Right kidney (tissue), 9 donors: ENCODE measurements at places on chromosomes 6 and 20.

DNA sequence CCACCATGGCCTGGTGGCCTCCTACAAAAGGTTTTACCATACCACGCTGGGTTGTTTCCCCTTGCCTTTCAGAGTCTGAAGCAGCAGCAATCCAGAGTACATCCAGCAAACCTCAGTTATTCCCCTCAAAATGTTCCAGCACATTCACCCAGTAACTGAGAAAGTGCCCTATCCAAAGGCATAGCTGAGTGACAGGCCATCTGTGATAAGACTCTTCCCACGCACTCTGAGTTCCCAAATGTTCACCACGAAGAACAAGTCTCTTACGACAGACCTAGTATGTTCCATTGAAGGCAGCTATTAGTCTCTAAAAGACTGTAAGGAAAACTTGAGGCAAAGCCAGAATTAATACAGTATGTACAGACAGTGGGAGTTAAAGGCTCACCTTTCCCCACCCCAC is 31.6 kb upstream of the C20orf144 start:
- DNase-seq, result no peak

- DNase-seq, result no peak
These were observed at the start of gene OOEP for GRCh38 chr6:73369563-73369962. Gene OOEP (minus strand): TSS chr6:73369897. CDS start chr6:73369792, 105 bp downstream.

DNA sequence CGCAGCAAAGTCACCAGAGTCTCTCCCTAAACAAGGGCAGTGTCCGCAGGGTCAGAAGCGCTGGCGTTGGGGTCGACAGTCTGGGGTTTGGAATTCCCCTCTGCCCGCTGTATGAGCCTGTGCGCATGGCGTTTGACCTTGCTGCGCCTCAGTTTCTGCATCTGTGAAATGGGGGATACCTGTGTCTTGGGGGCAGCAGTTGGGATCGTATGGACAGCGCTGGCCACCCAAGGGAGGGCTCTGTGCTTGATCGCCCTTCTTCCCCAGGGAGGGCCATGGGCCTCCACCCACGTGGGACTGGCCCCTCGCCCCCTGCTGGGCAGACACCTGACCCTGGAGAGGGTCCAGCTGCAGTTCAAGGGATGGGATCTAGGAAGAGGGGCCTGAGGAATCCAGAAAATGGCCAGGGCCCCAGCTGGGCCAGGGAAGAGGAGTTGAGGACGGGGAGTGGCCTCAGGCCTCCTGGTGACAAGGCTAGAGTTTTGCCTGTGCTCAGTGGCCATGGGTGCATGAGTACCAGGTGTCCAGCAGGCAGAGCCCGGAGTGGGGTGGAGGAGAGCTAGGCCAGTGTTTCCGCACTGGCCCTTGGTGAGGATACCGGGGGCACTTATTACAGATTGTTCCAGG is 26.4 kb upstream of the PHACTR3 start:
- no peak for DNase-seq

- DNase-seq, result peak; percentile 66
These were observed 57.2 kb upstream of the ARHGAP18 start for GRCh38 chr6:129766959-129767728.

- DNase-seq, result no peak
These were observed 117.1 kb downstream of the SYNDIG1 start for GRCh38 chr20:24586523-24586840.

DNA sequence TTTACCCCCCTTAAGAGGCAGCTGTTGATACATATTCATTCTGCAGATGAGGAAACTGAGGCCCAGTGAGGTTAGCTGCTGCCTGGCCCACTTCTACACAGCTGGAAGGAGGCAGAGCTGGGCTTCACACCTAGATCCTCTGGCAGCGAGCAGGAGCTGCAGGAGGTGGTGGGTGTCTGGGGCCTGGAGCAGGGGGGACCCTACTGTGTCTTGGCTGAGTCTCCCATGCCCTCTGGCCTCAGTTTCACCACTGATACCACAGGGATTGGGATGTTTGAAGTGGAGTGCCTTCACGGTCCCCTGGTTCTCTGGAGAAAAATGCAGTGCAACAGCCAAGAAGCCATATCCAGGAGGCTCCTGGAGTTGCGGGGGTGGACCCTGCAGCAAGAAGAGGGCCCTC is 8.2 kb upstream of the BPIFA2 start:
- no peak for DNase-seq

GRCh38 chr6:78157606-78158005 is 504.8 kb downstream of the MEI4 start:
- DNase-seq, result no peak

GRCh38 chr6:4637691-4638433 is 138.3 kb upstream of the CDYL start:
- DNase-seq, result no peak

DNA sequence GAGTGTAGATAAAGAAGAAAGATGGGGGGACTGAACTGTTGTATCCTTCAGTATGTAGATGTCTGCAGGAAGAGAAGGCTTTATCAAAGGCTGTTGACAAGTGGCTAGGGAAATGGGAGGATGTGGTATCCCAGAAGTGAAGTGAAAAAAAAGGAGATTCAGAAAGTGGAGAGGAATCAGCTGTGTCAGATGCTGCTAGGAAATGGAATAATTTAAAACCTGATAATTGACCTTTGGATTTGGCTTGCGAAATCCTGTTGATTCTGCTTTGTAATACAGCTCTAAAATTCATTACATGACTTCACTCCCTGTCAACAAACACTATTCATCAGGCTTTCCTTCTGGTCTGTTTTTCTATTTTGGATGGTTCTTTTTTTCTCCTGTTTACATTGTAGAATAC is 41.7 kb downstream of the PHF3 start:
- DNase-seq, result no peak

DNA sequence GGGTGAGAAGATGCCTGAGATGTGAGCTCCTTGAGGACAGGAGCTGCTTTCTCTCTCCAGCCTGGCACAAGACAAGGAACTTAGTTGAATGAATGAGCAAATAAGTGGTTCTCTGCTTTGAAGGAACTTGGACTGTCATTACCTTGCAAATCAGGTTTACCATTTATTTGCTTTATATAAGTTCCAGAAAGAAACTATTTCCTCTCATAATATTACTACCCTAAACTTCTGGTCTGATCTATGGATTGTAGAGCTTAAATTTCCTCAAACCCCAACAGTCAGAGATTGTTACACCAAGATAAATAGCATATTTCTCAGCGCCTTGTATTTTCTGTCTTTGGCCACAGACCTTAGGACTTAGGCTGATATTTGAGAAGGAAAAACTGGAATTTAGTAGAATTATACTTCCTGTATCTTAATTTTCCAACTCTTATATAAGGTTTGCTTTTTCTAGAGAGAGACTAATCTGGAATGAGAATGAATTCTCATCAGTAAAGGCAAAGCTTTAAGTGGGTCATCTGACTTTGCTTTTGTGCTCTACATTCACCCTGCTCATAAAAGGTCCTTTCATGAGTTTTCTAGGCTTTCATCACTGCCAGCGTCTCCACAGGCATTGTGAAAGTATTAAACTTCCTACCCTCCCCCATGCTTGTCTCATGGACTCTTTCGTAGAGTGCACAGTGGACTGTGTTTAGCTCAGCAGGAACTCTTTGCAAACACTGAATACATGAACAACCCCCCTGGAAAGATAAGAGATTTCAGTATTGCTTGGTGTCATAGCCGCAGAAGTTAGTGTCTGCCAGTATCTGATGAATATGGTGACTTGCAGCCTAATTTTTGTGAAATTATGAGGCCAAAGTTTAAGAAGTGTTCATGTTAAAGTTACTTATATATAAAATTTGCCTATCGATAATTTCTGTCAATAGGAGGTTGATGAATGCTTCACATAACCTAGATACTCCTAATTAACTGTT is 74.0 kb downstream of the PTPRA start:
- no peak for DNase-seq

GRCh38 chr6:159973951-159974350 is 5.1 kb downstream of the IGF2R start:
- no peak for DNase-seq

DNA sequence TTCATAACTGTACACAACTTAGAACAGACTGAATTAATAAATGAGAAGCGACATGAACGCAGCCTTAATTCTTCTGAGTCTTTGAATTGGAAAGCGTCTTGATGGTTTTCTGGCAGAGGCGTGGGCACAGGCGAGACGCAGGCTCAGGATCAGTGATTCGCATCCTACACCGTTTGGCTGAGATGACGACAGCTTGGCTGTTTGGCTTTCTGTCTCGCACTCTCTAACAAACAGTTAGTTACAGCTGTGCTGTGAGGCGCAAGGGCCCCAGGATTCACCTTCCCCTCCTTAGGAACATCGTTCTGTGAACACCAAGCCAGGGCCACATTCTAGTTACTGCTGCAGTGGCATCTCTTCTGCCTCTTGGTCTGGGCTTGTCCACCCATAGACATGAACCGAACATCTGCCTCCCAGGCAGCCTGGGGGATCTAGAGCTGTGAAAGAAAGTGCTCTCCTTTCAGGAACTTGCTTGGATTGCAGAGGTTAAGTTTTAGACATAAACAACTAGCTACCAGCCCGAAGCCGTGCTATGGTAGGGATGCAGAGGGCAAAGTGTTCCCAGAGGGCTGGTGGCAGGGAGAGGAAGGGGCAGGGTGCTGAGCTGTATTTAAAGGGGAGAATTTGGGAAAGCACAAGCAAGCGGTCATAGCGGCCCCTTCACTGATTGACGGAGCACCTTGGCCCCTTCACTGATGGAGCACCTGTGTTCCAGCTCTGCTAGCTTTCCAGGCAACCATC is 49.6 kb downstream of the TCP11 start:
- no peak for DNase-seq

- DNase-seq, result no peak
These were observed 6.0 kb downstream of the SYTL3 start for GRCh38 chr6:158655569-158656450.

DNA sequence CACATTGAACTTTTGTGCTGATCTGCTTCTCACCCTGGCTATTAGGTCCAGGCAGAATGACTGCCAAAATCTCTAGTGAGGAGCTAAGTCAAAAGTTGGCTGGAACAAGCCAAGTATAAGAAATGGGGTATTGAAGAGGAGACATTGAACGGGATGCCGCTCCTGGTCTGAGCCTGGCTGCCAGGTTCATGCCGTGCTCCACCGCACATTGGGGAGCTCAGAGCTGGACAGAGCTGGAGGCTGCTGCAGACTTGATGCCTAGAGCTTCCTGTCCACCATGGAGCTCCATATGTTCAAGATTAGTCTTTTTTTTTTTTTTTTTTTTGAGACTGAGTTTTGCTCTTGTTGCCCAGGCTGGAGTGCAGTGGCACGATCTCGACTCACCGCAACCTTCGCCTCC is 4.1 kb upstream of the IFT52 start:
- DNase-seq, result no peak

DNA sequence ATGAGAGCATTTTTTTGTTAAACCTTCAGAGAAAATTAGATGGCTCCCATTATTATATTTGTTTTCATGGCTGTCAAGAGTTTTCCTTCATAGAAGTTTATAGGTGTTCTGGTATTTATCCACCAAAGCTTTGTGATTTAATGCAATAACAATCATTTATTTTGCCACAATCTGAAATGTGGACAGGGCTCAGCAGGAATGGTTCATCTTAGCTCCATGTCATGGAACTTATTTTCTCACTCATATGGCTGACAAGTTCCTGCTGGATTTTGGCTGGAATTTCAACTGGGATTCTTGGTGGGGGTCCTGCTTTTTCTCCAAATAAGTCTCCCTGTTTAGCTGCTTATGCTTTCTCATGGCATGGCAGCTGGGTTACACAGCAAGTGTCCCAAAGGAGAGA is 876.7 kb downstream of the QKI start:
- no peak for DNase-seq

GRCh38 chr6:135830452-135830881 is 21.0 kb upstream of the PDE7B start:
- no peak for DNase-seq

DNA sequence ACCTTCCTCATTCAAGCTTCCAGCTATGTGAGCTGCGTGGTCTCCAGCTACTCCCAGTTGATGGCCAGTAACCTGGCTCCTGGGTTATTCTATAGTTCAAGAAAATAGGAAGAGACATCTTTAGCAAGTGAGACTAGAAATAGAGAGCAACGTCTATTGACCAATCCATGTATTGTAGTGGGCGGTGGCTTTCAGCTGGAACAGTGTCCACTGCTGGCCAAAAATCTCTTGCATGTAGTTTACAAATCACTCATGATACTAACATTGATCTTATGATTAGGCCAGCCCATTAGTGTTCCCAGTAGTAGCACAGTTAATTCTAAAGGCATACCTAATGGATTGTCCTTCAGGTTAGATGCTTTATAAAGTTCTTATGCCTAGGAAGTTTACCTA is 58.9 kb upstream of the SCP2D1 start:
- no peak for DNase-seq

GRCh38 chr6:3389390-3390167 is 67.3 kb downstream of the SLC22A23 start:
- no peak for DNase-seq

DNA sequence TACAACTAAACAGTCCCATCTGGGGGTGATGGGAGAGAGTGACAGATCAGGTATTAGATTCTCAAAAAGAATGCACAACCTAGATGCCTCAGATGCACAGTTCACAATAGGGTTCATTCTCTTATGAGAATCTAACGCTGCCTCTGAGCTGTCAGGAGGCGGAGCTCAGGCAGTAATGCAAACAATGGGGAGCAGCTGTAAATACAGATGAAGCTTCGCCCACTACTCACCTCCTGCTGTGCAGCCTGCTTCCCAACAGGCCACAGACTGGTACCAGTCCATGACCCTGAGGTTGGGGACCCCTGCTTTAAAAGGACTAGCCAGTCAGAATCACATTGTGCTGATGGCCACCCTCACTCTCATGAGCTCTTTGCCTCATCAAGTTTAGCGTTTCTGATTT is 247.0 kb upstream of the KCNQ5 start:
- no peak for DNase-seq

- DNase-seq, result no peak
These were observed 12.8 kb downstream of the ME1 start for GRCh38 chr6:83417880-83418663.
